NCI-H146 (cell line): ENCODE measurements at places on chromosomes 4 and X.

- DNase-seq, result no peak
Observed at GRCh38 chr4:126479709-126480108, 1153.0 kb upstream of the INTU start.

DNA sequence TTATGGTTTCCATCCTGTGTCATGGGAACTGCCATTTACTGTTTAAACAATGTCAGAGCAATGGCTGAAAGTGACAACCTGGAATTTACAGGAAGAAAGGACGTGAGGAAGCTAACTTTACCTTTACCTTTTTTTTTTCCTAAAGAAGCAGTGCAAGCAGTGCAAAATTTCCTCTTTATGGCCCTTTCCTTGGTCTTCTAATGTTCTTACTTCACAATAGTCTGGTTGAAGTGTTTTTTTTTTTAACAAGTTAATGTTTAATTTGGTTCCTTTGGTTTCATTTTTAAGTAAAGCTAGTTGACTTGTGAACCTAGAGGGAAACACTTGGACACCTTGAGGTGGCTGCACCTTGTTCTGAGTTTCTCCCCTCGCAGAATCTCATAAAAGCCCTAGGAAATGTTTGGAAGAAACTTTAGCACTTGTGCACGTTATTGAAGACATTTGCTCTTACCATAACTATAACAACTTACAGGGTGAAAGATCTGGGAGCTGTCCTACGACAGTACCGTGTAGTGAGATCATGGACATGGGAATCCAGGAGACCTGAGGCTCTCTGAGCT lies 1.8 kb downstream of the SGMS2 start:
- no peak for DNase-seq

- DNase-seq, result no peak
Observed at GRCh38 chr4:26323821-26324220, 3.0 kb downstream of the RBPJ start.

DNA sequence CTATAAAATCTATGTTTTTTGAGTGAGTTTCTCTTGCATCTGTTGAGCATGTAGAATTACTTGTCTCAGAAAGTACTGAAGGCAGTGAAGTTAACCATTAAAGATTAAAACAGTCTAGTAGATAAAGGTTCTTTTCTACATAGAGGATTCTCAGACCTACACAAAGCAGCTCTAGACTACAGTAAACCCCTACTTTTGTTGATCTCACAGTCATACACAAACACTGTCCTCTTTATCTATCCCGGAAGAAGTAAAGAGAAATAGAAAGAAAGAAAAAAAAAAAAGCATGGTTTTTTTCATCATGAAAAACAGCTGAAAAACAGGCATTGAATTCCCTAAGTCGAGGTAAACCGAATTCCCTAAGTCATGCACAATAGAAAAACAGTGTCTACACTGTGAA lies 58.6 kb downstream of the COL25A1 start:
- no peak for DNase-seq

GRCh38 chr4:117560329-117560728 lies 474.0 kb upstream of the NDST3 start:
- DNase-seq, result no peak

DNA sequence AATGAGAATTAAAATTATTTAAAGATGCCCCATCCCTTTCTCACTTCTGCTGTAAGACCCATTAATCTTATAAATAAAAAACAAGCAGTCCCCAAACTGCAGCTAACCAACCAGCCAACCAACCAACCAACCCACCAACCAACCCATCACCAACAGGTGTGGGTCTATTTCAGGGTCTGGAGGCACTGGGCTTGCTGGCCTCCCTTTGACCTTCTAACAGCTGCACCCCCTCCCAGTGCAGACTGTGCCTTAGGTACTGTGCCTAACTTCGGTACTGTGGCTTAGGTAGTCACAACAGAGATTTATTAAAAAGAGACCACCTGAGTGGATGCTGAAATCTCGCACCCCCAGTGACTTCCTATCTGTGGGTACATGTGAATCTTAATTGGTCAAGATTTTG lies 128.1 kb downstream of the SORBS2 start:
- no peak for DNase-seq

- DNase-seq, result no peak
Observed at GRCh38 chr4:173934933-173935620, 348.4 kb downstream of the FBXO8 start.

- no peak for DNase-seq
Observed at GRCh38 chr4:146371812-146372211, 149.9 kb downstream of the SLC10A7 start.

DNA sequence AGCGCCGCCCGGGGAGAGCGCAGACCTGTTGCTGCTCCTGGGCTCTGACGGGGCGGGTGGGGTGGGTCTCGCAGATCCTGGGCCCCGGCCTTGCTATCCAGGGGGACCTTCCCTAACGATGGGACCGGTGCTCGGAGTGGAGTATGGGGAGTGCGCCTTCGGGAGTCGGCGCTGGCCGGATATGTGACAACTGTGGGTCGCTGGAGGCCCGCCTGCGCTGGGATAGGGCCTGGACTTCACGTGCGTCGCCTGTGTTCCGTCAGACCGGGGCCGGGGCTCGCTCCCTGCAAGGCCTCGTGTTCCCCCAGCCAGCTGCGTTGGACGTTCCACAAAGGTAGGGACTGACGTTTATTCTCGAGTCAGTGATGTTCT lies 1.3 kb downstream of the TBL1X start:
- DNase-seq, result peak; percentile 23

GRCh38 chr4:86633854-86634253 lies 39.7 kb downstream of the PTPN13 start:
- DNase-seq, result no peak

GRCh38 chr4:26061248-26061986 lies 147.4 kb downstream of the SMIM20 start:
- peak; percentile 11 for DNase-seq

GRCh38 chr4:111434586-111434985 lies 710.7 kb upstream of the FAM241A start:
- no peak for DNase-seq

DNA sequence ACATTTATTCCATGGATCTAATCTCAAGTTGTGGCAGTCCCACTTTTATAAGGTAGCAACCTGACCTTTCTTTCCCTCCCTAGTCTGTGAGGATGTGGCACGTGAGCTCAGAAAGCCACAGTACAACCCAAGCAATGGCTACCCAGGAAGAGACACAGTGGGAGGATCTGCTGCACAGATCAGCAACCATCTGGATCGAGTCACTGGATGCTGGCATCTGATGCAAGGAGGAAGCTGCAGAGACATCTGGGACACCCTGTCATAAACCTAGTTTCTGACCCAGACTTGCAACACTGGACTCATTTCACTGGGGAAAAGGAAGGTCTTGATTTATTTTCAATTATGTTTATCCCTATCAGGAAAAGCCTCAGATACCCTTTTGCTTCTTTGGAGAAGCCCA lies 327.1 kb downstream of the PAPSS1 start:
- DNase-seq, result no peak

DNA sequence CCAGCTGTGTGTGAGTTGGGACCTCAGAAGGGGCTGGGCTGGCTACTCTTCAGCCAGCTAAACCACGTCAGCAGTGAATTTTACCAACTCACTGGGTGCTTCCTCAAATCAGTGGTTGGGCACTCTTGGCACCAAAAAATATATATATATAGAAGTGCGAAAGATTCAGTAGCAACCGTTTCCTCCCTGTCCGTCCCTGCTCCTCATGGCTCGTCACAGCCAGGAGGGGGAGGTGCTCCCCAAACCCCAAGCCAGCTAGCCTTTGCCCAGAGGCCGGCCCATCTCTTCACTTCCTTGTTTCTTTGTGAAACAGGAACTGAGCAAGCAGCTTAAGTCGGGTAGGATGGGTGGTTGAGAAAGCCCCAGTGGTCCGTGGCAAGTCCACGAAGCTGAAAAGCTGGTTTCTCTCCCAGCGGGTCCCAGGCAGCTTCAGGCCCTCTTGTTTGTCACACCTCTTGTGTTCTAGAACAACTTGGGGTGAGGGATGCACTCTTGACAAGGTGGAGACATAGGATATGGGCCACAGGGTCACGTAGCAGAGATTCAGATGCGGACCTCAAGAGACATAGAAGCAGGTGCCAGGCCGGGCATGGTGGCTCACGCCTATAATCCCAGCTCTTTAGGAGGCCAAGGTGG lies 6.8 kb upstream of the SASH3 start:
- DNase-seq, result no peak

DNA sequence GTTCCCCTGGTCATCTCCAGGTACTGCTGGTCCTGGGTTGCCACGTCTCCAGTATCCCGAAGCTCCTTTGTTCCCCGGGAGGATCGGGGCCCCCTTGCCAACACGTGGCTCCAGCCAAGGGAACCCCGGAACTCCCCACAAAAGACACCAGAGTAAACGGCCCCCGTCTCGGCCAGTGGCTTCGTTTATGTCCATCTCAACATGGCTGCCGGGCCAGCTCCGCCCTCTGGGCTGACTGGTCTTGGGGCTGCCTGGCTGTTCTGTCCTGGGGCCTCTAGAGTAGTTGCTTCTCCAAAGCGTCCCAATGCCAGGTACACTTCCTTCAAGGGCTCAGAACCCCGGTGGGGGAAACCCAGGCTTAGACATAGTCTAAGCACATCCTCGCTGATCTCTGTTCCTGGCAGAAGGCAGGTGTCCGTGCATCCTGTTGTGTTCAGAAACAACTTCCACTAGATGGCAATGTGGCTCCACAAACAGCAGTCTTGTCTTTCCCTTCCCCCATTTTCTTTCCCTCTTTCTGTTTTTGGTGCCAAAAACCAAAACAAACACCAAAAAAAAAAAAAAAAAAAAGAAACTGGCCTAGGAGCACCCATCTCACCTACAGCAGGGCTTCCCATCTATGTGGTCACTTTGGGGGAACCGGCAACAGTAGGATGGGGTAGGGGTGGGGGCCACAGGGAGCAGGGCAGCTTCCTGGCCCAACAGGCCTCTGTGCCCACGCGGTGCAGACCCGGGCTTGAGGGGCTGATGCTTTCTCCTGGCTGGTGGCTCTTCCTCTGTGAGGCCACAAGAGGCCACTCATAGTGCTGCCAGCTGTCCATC lies 35.3 kb downstream of the NBDY start:
- DNase-seq, result no peak

GRCh38 chr4:59987289-59987688 lies 1212.8 kb upstream of the ADGRL3 start:
- no peak for DNase-seq

DNA sequence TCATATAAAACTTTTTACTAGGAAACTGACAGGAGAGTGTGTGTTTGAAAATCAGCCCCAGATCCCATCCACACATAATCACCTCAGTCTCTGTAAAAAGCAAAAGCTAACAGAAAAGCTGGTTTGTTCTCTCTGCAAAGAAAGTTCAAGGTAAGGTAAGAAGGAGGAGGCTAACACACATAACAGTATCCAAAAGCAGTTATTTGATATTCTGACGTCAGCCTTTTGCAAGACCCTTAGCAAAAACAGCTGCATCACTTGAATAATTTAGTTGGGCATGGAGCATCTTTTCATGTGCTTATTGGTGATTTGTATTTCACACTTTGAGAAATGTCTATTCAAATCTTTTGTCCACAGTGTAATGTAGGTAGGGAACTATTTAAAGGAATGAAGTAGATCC lies 5.5 kb downstream of the TCEAL9 start:
- DNase-seq, result no peak

- DNase-seq, result no peak
Observed at GRCh38 chr4:134313591-134313990, 112.0 kb upstream of the PABPC4L start.

DNA sequence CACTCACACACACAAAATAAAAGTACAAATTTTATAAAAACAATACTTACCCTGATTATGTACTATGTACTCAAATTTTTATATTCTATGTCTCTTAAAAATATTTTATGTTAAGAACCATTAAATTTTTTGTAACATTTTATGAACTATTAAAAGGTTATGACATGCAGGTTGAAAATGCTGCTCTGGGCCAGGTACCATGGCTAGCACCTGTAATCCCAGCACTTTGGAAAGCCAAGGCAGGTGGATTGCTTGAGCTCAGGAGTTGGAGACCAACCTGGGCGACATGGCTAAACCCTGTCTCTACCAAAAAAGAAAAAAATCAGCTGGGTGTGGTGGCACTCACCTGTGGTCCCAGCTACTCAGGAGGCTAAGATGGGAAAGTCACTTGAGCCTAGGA lies 29.4 kb upstream of the SPINK2 start:
- no peak for DNase-seq

DNA sequence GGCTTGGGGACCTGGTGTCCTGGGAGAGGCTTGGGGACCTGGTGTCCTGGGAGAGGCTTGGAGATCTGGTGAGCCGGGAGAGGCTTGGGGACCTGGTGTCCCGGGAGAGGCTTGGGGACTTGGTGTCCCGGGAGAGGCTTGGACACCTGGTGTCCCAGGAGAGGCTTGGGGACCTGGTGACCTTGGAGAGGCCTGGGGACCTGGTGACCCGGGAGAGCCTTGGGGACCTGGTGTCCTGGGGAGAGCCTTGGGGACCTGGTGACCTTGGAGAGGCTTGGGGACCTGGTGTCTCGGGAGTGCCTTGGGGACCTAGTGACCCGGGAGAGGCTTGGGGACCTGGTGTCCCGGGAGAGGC lies 12.6 kb downstream of the SHOX start:
- no peak for DNase-seq

- DNase-seq, result no peak
Observed at GRCh38 chrX:118614150-118614549, 113.3 kb upstream of the IL13RA1 start.

GRCh38 chr4:55498051-55498450 lies 48.7 kb downstream of the CLOCK start:
- DNase-seq, result no peak

DNA sequence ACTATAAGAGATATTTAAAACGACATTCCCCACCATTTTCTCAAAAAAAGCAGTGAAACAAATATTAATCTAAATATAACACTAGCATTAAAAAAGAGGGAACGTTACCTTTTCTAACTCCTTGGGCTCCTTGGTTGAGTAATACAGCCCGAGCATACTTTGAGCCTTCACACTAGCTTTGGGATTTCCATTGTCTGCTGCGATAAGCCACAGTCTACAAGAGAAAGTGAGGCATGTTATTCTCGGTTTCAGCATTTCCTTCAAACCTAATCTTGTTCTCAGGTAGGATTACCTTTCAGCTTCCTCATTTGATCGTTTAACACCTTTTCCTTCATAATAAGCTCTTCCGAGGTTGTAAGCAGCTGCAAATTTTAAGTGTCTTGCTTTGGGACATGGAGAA lies 21.7 kb downstream of the LRP2BP start:
- no peak for DNase-seq

DNA sequence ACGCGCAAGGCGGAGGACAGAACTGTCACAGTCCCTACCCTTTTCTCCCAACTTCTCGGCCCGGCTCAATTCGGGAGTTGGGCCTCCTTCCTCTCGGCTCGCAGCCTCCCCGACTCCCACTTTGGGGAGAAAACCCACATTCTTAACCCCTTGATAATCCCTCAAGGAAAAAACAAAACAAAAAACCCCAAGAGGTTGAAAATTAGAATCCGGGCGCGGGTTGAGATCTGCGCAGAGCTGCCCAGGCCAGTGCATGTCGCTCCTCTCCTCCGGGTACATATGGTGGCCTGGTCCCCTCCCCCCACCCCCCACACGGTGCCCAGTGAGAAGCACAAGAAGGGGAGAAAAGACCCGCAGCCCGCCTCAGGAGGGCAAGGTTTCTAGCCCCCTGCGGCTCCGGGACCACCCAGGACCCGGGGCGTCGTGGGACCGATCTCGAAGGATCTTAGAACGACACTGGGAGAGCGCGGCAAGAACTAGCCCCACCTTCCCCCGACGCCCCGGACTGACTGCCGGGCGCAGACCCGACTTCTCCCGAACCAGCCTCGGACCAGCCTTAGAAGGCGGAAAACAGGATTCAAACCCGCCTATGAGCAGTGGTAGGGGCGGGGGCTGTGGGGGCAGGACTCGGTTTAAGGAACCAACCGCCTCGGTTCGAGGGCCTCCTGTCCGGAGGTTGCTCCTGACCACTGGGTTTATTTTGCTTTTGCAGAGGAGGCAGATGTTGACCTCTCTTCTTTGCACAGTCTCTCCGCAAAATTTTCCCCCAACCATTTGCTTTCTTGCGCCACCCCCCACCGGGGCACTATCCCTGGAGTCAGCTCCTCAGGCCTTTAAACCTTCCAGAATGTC lies 2.5 kb upstream of the PDGFRA start:
- DNase-seq, result no peak
